ENCODE measurements at places on chromosomes 2 and 18.

GRCh38 chr2:161204846-161205245 lies 44.6 kb downstream of the TANK start:
- DNase-seq: no peak

- no peak for DNase-seq
These were observed 82.8 kb downstream of the INHBB start for GRCh38 chr2:120428748-120429147.

DNA sequence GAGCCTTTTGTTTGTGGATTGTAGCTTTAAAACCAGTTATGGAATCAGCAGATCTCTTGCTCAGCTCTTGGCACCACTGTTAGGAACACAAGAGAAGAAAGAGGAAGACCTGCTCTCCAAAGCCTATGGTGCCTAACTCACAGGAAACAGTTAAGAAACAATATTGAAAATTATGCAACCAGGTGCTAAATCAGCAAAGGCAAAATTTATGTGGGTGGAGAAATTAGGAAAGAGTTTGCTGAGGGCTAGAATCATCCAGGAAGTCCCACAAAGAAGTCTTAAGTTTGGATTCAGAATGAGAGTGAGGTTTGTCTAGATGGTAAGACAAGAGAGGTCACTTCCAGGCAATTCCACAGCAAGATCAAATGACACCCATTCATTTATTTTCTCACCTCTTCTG lies 49.4 kb downstream of the AOX1 start:
- no peak for DNase-seq

GRCh38 chr2:120760446-120761135 lies 24.9 kb downstream of the GLI2 start:
- DNase-seq: no peak

DNA sequence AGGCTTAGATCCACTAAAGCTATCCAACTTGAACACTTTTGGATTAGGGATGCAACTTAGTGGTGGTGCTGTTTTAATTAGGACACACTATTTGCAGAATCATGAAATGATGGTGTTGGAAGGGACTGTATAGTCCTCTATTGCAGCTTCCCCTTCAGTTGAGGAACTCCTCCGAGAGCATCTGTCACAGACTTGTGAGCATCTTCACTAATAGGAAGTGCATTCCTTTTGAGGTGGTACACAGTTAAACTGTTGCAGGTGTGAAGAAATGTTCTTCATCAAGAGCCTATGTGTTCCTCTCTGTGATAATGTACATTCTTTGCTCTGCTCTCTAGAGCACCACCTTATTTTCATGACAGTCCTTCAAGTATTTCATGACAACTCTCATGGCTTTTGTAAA lies 197.4 kb downstream of the CAMKMT start:
- no peak for DNase-seq

GRCh38 chr2:143907801-143908200 lies 612.1 kb downstream of the ZEB2 start:
- peak; percentile 16 for DNase-seq

DNA sequence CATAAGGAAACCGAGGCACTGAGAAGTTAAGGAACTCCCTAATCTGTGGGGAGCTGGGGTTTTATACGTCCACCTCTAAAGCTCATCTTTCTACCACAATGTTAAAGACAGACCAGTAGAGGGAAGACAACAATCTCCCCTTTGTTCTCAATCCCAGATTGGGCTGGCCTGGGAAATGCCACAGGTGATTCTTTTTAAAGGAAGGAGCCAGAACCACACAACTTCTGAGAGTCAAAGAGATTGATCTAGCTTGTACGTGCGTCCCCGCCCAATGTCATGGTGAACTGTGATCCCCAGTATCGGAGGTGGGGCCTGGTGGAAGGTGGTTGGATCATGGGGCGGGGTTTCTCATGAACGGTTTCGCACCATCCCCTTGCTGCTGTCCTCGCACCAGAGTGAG lies 81.8 kb upstream of the LCLAT1 start:
- no peak for DNase-seq

DNA sequence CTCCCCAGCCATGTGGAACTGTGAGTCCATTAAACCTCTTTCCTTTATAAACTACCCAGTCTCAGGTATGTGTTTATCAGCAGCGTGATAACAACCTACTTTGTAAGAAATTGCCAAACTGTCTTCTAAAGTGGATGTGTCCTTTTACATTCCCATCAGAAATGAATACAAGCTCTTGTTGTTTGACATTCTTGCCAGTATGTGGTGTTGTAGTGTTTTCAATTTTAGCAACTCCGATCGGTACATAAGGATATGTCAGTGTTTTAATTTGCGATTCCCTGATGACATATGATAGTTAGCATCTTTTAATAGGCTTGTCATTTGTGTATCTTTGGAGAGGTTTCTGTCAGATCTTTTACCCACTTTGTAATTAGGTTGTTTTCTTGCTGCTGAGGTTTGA lies 1156.3 kb upstream of the CRIM1 start:
- DNase-seq: no peak

DNA sequence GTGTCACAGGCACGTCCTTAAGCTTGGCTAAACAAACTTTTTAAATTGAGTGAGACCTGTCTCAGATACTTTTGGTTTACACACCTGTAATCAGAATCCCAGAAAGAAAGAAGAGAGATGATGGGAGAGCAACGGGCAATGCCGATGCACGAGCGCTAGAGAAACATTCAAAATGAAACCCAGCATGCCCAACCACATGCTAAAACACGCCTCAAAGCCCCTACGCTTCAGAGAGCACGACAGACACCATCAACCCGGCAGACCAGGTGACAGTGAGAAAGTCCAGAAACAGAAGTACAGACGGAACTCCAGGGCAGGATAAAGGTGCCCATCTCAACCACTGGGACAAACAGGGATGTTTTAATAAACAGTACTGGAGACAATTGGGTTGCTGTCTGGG lies 85.5 kb downstream of the HDAC4 start:
- no peak for DNase-seq

DNA sequence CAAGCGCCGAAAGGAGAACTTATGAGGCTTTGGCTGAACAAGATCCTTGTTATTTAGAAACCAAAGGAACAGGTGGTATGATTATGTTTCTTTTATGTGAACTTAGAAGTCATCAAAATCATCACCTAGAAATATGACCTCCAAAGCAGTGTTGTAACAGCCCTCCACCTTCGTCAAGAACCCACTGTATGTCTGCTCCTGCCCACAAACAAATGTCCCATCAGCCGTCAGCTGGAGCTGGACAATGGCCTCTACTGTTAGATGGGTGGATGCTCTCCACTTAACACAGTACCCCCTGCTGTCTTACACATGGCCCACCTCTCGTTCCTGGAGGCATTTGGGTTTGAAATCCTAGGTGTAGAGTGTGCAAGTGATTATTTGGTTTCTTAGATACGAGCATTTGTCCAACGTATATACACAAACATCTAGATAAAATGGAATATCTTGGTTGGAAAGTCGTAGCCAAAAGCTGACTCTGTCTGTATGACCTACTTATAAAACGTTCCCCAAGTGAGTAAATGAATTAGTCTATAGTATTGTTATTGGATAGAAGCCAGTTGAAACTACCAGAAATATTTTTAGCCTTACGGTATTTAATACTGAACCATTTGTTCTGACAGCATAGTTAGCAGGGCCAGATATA lies 113.0 kb downstream of the CRIM1 start:
- DNase-seq: peak; percentile 59

- DNase-seq: no peak
These were observed 238.2 kb downstream of the TSN start for GRCh38 chr2:121993682-121994081.
